Heart right ventricle (tissue), 16 donors: ENCODE measurements at places on chromosomes 13 and 19. TPM values are rescaled to one million over a fixed set of nuclear protein-coding genes. Genes with fewer than 3 reads are reported as not detected.

Gene ACTMAP
- 3.6 TPM for polyA plus RNA-seq

Gene RPL18
- polyA plus RNA-seq: 2,257 TPM

Gene NDUFB7
- 1,131 TPM for polyA plus RNA-seq

Gene PSG5
- not detected for polyA plus RNA-seq

Gene EBI3
- 2.4 TPM for polyA plus RNA-seq

Gene DMKN
- polyA plus RNA-seq: 7.8 TPM
